CD4-positive, alpha-beta T cell treated with Interleukin-15 for 4 hours (primary cell): ENCODE measurements at places on chromosomes 7 and 10.

GRCh38 chr10:86234107-86234506, 132.5 kb downstream of the GRID1 start:
- DNase-seq, result no peak

- no peak for DNase-seq
Measured at GRCh38 chr7:12360948-12361347, 42.7 kb downstream of the VWDE start.

DNA sequence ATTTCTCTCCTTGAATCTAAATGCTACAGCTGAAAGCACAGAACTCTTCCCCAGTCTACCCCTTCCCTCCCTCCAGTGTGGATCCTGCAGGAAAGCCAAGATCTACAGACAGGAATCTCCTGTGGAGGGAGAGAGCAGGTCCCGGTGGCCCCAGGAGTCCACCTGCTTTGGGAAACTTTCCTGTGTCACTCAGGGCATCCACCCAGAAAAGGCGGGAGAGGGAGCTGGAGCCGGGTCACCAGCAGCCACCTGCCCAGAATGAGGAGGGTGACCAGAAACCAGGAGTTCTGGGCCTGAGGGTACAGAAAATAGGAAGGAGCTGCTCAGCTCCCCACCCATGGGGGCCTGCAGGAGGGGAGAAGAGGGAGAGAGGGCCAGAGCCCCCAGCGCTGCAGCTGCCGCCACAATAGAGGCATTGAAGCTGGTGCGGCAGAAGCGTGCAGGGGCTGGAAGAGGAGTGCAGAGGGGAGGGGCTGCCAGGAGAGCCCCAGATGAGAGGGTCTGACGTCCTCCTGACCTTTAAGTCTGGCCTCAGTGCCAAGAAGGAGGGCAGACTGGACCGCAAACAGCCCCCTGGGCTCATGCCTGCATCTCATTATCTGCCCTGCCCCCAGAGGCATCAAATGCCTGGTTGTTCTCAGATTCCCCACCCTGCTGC, 56.3 kb upstream of the TMEM72 start:
- no peak for DNase-seq

DNA sequence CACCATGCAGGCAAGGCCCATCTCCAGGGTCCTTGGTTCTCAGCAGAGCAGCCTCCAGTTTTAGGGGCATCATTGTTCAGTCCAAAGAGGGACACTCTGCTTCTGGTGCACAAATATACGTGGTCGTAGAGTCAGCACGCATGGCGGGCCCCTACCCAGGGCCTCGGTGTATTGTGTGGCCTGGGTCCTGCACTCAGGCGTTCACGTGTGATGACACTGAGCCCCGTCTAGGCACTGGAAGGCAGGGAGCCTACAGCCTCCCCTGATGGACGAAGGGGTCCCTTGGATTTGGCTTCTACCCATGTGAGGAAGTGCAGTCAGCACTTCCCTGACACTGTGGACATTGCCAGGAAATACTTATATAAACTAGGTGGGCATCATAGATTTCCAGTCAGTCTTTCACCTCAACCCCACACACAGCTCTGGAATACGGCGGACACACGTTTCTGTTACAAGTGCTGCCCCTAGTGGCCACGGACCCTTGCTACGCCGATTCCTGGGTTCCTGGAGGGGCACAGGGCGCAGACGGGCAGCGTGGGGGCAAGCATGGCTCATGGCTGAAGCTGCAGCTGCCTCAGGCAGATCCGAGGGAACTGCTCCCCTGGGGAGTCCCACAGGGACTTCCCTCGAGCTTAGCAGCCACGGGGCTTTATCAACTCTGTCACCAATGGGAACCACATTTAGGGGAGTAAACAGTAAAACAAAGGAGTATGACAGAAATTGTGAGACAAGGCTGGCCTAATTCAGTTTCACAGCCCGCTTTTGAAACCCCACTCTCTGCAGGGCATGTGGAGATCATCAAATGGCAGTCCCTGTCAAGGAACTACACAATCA, 25.4 kb downstream of the AIFM2 start:
- no peak for DNase-seq

GRCh38 chr10:125783957-125784356, 8.3 kb upstream of the MMP21 start:
- DNase-seq, result no peak

DNA sequence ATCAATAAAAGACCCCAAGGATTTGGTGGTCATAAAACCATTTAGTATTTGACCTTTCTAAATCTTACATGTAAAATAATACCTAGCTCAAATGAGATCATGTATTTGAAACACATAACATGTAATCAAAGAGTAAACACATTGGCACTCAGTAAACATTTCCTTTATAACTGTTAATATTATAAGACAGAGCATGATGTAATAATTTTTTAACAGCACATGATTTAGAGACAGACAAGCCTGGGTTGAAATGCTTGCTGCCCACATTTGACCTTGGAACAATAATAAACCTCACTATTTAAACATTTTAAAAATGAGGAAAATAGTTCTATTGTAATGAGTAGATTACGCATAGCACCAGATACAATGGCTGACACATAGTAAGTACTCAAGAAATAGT, 105.2 kb upstream of the GPR141 start:
- no peak for DNase-seq

DNA sequence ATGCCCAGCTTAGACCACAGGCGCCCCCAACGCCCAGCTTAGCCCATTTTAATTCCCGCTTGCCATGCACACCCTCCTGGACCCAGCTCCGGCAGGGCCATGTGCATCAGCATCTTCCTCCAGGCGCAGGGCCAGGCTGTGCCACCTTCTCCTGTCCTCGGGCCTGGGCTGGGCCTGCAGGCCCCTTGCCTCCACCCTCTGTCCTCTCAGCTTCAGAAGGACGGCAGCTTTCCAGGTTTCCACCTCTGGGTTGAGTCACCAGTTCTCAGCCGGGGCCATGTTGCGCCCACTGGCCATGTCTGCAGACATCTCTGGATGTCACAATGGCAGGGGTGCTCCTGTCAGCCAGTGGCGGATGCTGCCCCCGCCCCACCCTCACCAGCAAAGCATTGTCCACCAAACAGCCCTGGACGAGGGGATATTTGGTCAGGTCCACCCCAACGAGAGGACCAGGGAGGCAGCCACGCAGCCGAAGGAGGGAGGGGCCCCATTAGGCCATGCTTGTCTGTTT, 59.1 kb upstream of the NKX6-2 start:
- DNase-seq, result no peak
